Stimulated activated CD8-positive, alpha-beta memory T cell treated with anti-CD3 and anti-CD28 coated beads, Interleukin-4, amount 100 ng/mL, for 1 hour (primary cell): ENCODE measurements at places on chromosomes 6 and 20.

DNA sequence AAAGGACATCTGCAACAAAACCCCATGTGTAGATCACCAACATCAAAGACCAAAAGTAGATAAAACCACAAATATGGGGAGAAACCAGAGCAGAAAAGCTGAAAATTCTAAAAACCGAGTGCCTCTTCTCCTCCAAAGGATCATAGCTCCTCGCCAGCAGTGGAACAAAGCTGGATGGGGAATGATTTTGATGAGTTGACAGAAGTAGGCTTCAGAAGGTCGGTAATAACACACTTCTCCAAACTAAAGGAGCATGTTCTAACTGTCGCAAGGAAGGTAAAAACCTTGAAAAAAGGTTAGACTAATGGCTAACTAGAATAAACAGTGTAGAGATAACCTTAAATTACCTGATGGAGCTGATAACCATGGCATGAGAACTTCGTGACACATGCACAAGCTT, 109.9 kb upstream of the SYNCRIP start:
- no peak for DNase-seq

GRCh38 chr6:44366781-44367180, 20.7 kb upstream of the CDC5L start:
- no peak for DNase-seq

- no peak for DNase-seq
Observed at GRCh38 chr6:75906871-75907270, 157.8 kb downstream of the MYO6 start.

- no peak for DNase-seq
Observed at GRCh38 chr6:85096976-85097375, 332.6 kb upstream of the TBX18 start.

DNA sequence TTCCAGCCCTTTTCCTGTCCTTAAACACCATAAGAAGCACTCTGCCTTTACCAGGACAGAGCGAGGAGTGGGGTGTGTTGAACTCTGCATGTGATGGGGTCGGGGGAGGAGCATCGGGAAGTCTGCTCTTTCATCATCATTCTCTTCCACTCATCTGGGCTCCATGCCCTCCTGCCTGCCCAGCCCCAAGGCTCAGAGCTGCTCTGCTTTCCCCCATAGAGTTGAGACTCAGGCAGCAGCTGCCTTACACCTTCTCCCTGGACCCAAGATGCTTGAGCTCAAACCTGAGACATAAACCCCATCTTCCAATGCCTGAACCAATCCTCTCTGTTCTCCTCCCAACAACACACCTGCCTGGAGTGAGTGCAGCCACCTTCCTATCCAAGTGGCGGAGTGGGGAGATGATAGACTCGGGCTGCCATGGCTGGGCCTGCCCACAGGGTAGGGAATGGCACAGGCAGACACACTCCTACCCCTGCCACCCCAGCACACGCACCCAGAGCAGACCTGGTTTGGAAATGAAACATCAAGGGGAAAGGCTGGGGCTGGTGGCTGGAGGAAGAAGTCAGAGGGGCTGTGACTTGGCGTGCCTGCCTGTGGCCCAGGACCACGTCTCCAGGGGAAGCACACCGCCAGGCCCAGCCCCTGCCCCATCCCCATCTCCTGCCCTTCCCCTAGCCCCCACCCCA, 28.4 kb downstream of the TFEB start:
- DNase-seq, result no peak

- no peak for DNase-seq
Observed at GRCh38 chr6:83292900-83293843, 100.0 kb downstream of the RWDD2A start.

DNA sequence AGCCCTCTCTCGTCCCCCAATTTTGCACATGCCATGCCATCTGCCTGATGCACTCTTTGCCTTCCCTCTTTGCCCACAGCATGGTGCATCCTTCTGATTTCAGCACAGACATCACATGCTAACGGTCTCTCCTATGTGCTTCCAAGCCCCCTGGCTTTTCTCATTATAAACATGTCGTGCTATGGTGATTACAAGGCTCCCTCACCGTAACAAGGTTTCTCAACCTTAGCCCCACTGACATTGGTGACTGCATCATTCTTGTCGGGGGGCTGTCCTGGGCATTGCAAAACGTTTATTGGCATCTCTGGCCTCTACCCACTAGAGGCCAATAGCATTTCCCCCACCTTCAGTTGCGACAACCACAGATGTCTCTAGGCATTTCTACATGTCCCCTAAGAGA, 187.2 kb downstream of the TFAP2C start:
- DNase-seq, result no peak

- no peak for DNase-seq
Observed at GRCh38 chr20:38184101-38184500, 19.0 kb upstream of the TGM2 start.

DNA sequence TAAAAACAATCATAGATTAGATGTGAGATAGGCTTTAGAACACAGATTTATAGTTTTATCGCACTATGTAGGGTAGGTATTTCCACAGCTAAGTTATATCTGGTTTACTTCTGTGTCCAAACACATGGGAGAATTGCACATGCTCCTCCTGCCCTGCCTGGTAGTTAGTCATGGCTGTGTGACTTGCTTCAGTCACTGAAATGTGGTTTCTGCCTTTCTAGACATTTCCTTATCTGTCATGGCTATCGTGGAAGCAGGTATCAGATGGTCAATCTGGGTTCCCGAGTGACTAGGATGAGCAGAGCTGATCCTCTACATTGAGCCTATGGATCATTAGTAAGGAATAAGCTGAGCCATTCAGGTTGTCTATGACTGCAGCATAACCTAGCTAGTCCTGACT, 117.8 kb upstream of the GMDS start:
- DNase-seq, result no peak

GRCh38 chr6:87164004-87164403, 8.6 kb downstream of the ZNF292 start:
- no peak for DNase-seq

GRCh38 chr20:38239441-38239840, 21.1 kb downstream of the KIAA1755 start:
- DNase-seq, result no peak
